ENCODE measurements at places on chromosomes 5 and 9.

- no peak for DNase-seq
These were observed 716 bp downstream of the TMEM171 start for GRCh38 chr5:73121119-73121463.

- no peak for DNase-seq
These were observed 24.5 kb downstream of the CDC42SE2 start for GRCh38 chr5:131288328-131288727.

DNA sequence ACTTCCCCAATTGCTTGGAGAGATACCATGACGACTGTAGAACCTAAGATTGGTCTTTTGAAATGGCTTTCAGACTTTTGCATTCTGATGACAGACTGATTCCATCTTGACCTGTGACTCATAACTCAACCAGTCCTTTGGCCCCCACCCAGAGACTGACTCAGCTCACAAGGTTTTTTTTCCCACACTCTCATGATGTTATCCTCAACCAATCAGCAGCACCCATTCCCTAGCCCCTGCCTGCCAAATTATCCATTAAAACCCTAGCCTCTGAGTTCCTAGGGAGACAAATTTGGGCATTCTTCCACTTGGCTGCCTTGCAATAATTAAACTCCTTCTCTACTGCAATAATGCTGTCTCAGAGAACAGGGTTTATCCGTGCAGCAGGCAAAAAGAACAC is 1263.3 kb upstream of the CDH9 start:
- no peak for DNase-seq

- DNase-seq: no peak
These were observed 4.8 kb upstream of the CHD1 start for GRCh38 chr5:98933445-98934072.

- DNase-seq: no peak
These were observed 18.9 kb downstream of the CLPTM1L start for GRCh38 chr5:1325870-1326531.

DNA sequence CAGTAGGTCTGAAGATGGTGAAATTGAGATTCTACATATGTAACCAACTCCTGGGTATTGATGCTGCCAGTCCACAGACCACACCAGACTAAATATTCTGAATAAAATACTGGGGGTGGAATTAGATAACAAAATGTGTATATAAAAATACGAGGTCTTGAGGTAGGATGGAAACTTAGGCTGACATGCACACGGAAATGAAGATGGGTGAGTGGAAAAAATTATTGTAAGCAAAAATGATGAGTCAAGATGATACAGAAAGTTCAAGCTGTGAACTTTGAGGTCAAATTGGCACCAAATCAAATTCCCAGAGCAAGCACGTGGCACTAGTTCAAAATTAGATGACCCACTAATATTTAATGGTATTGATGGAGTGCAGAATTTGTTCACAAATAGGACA is 713.4 kb upstream of the ACO1 start:
- no peak for DNase-seq

DNA sequence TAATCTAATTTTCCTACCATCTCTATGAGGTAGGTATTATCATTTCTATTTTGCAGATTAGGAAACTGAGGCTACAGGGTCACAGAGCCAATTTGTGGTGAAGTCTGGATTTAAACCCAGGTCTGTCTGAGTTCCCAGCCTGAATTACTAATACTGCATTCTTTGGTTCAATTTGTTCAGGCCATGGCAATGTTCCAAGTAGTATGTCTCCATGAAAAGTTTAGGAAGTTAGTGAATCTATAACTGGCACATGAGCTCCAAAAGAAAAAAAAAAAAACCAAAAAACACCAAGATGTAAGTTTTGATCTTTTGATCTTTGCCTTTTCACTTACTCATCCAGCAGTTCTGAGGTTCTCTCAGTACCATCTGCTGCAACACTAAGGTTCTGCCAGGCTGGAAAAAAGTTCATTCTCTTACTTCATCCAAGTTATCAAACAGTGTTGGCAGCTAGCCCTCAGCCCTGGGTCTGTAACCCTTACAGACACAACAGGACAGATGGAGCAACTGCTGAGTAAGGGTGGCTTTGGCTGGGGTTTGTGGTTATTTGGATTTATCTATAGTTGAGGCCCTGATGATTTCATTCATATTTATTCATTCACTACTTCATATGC is 4.4 kb upstream of the TMEM268 start:
- no peak for DNase-seq

Measured in left lung (tissue), 14 donors.